Stimulated activated CD4-positive, alpha-beta T cell treated with anti-CD3 and anti-CD28 coated beads, Interleukin-1b, Interleukin-23, amount 100 ng/mL, for 24 hours (primary cell): ENCODE measurements at places on chromosomes 1 and 21.
A peak's percentile ranks its signal among the peaks of the same experiment; 100 is the strongest.

DNA sequence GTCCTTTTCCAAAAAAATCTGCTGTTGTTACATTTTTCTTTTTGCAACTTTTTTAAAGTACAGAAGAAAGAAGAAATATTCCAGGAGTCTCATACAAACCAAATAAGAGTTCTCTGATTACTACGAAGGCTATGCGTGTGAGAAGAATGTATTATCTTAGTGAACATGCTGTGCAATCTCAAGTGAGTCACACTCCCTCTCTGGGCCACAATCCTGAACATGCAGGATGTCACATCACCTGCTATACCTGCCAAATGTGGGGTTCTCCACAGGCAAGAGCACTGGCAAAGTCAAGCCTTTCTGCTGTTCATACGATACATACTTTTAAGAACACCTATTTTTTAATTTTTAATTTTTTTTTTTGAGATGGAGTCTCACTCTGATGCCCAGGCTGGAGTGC is 21.7 kb upstream of the TRIM63 start:
- no peak for DNase-seq

DNA sequence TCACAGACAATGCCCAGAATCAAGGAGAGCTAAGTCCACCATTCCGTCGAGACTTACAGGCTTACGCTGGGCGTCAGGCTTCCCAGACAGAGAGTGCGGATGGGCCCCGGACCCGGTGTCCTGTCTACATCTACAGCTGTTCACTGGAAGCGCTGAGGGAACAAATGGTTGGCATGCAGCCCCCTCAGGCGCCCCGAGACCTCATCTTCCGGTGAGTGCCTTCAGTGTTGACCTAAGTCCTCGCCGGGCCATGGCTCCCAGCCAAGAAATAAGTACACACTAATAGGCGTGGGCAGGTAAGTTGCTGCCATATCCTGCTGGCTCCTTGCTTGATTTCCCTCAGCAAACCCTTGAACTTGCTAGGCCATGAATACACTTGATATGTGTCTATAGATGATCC is 26.2 kb downstream of the HYI start:
- no peak for DNase-seq

DNA sequence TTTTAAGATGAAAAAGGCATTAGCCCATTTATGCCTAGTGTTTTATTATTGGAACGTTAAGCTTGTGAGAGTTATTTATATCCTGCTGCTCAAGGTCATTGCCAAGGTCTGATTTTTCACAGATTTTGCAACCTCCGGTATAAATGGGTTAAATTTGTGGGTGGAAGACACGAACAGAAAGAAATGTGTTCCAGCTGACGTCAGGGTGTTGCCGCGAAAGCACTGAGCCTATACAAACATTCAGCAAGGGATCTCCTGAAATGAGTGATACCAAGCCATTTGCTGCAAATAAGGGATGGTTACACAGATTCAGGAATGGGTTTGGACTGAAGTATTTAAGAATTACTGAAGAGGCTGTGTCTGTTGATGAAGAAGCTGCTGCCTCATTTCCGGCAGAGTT is 32.2 kb downstream of the TMED5 start:
- no peak for DNase-seq

DNA sequence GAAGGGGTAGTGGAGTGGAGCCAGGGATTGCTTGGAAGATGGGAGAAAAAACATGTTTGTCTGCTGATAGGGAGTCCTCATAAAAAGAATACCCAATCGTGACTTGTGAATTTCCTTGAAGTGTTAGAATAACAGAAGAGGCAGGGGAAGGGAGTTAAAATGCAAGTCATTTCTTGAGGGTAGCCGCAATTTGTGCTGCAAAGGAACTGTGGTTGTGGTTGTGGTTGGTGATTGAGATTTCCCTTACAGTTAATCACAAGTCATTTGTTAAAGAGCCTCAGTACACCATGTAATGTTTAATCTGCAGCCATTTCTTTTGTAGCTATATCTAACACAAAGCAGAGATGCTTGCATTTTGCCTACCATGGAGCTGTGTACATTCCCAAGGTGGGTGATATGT is 38.5 kb upstream of the EGLN1 start:
- peak; percentile 24 for DNase-seq

GRCh38 chr1:33061834-33062233 is 19.1 kb upstream of the AZIN2 start:
- no peak for DNase-seq
